Kidney (tissue), 22 donors: ENCODE measurements at places on chromosomes 1 and 21. TPM values are rescaled to one million over a fixed set of nuclear protein-coding genes. Genes with fewer than 3 reads are reported as not detected.

The LAMB3 gene
- 59.7 TPM for total RNA-seq

The OR6K3 gene
- total RNA-seq: not detected

The MYOC gene
- total RNA-seq: 0.66 TPM

The PPP1R12B gene
- total RNA-seq: 40.0 TPM

The PLPPR5 gene
- 0.09 TPM for total RNA-seq

The OR6N1 gene
- total RNA-seq: not detected

The PLEKHN1 gene
- total RNA-seq: 14.3 TPM

The KRTAP19-7 gene
- total RNA-seq: not detected

The PPIAL4G gene
- total RNA-seq: 0.35 TPM

The ATF6 gene
- total RNA-seq: 35.6 TPM

The KIF17 gene
- 4.9 TPM for total RNA-seq

The SF3B4 gene
- 55.0 TPM for total RNA-seq

The UQCRH gene
- 188 TPM for total RNA-seq

The GCSAML gene
- 1.8 TPM for total RNA-seq

The AK5 gene
- 1.7 TPM for total RNA-seq

The GRHL3 gene
- 1.7 TPM for total RNA-seq

The BMP8B gene
- 4.9 TPM for total RNA-seq

The KDM1A gene
- 54.4 TPM for total RNA-seq

The CELA3A gene
- total RNA-seq: not detected

The NSL1 gene
- 34.5 TPM for total RNA-seq

The WNT9A gene
- total RNA-seq: 3.1 TPM

The ZMYND12 gene
- 1.9 TPM for total RNA-seq

The RGS7 gene
- not detected for total RNA-seq

The FCGR1A gene
- total RNA-seq: 18.0 TPM

The ADGRL2 gene
- 71.2 TPM for total RNA-seq

The CADM3 gene
- 25.8 TPM for total RNA-seq

The CRYZ gene
- total RNA-seq: 160 TPM

The ATAD3C gene
- total RNA-seq: 10.0 TPM

The IFNLR1 gene
- total RNA-seq: 4.8 TPM

The ZNF593OS gene
- total RNA-seq: not detected
